SJCRH30 (cell line): ENCODE measurements at places on chromosomes 1 and 21.
A peak's percentile ranks its signal among the peaks of the same experiment; 100 is the strongest.

GRCh38 chr1:16175610-16176553 lies 20.0 kb upstream of the EPHA2 start:
- peak; percentile 83 for DNase-seq

- no peak for DNase-seq
Measured at GRCh38 chr1:211876851-211877590, 46.5 kb upstream of the LPGAT1 start.

- peak; percentile 75 for DNase-seq
Measured at GRCh38 chr1:61056573-61057439, 25.6 kb upstream of the NFIA start.

- no peak for DNase-seq
Measured at GRCh38 chr21:43626390-43626789, 32.9 kb downstream of the HSF2BP start.

GRCh38 chr1:192343344-192343743 lies 26.6 kb downstream of the RGS21 start:
- peak; percentile 52 for DNase-seq

- no peak for DNase-seq
Measured at GRCh38 chr1:5575396-5575940, 416.8 kb downstream of the NPHP4 start.

GRCh38 chr1:170703591-170703990 lies 39.7 kb downstream of the PRRX1 start:
- no peak for DNase-seq

DNA sequence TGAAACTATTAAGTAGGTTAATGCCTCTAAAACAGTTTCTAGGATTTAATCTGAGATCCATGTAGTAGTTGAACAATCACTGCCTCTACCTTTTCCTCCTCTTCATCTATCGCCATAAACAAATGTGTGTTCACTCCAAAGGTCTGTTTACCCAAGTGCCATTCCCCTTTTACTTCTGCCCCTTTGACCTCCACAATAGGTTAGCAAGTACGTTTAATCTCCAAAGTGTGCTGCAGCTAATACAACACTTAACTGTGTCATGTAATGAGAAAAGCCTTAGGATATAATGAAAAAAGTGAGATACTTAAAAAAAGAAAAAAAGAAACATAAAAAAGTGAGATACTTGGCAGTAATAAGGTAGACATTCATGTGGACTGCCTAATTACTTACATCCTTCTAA lies 28.2 kb downstream of the GPBP1L1 start:
- DNase-seq = no peak

DNA sequence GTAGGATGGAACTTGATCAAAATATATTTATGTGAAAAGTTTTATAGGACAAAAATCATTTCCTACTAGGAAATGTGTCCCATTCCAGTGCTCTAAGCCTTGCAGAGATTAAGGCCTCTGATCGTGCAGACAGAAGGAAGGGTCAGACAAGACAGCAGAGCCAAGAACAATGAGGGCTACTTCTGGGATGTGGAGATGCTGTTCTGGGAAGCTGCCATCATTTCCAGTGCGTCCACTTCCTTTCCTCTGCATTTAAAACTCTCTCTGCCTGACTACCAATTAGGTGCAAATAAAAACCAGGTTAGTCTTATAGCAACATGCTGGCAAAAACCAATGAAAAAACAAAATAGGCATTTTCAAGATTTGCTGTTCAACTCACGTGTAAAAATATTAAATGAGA lies 36.1 kb downstream of the BEND5 start:
- no peak for DNase-seq

DNA sequence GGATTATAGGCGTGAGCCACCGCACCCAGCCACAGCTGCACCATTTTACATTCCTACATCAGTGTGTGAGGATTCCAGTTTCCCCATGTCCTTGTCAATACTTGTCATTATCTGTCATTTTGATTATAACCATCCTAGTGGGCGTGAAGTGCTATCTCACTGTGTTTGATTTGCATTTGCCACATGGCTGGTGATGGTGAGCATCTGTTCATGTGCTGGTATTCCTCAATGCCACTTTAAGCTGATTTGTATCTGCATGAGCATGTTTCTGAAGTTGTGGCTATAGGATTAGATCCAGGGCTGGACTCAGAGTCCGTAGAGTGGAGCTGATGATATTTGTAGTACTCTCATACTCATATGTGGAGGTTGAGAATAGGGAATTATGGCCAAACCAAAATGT lies 36.6 kb downstream of the SRRM1 start:
- DNase-seq = no peak

DNA sequence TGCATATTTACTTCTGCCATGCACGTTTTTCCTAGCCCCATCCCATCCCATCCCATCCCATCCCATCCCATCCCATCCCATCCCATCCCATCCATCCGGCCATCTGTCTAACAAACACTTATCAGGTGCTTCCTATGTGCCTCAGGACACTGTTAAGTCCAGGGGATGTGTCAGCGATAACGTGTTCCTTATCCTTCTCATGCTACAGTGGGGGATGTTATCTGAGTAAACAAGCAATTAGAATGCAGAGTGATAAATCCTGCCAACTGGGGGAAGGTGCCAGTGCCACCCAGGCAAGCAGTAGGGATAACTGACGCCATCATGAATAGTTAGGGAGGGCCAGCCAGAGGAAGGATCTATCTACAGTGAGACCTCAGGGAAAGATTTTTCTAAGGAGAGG lies 304.2 kb downstream of the CAMTA1 start:
- DNase-seq = no peak

DNA sequence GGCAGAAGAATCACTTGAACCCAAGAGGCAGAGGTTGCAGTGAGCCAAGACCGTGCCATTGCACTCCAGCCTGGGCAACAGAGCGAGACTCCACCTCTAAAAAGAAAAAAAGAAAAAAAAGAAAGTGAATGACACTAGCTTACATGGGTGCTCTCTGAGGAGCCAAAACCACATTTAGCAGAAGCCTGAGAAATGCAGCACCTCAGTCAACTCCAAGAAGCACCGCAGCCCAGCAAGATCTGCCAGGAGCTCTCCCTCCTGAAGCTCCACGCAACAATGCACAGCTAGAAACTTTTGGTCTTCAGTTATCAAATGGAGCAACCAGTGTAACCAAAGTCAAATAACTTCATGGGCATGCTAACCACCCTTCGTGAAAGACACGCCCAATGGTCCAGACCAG lies 229.1 kb downstream of the SETD4 start:
- no peak for DNase-seq

GRCh38 chr1:39333296-39333695 lies 128.8 kb downstream of the MACF1 start:
- no peak for DNase-seq

GRCh38 chr1:208207388-208208131 lies 36.6 kb downstream of the PLXNA2 start:
- DNase-seq = peak; percentile 35

DNA sequence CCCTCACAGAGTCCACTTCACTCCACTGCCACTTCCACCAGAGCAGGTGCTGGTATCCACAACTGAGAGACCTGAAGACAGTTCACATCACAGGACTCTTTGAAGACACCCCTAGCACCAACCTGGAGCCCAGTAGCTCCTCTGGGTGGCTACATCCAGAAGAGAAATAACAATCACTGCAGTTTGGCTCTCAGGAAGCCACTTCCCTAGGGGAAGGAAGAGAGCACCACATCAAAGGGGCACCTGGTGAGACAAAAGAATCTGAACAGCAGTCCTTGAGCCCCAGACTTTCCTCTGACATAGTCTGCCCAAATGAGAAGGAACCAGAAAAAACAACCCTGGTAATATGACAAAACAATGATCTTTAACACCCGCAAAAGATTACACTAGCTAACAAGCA lies 113.2 kb downstream of the TENT5C start:
- DNase-seq = no peak

DNA sequence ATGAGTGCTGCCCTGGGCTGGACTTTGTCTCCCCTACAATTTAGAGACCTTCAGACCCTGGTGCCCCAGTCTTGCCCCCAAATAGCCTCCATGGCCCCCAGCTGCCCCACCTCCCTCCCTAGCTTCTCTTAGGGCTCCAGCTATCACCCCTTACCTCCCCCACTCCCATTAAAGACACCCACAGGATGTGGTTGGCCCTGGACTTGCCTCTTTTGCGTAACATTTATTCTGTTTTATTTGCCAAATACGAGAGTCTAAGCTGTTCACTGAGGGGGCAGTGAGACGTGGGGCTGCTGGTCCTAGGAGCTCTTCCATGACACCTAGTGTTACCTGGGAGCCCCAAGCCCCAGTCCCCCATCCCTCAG lies 4.5 kb downstream of the ZC3H12A start:
- no peak for DNase-seq

- no peak for DNase-seq
Measured at GRCh38 chr1:52628614-52629324, 4.2 kb upstream of the SHISAL2A start.

- no peak for DNase-seq
Measured at GRCh38 chr1:4655674-4656532, 1.5 kb downstream of the AJAP1 start.

- DNase-seq = peak; percentile 85
Measured at GRCh38 chr1:36160949-36161485, 5.1 kb downstream of the MAP7D1 start.

DNA sequence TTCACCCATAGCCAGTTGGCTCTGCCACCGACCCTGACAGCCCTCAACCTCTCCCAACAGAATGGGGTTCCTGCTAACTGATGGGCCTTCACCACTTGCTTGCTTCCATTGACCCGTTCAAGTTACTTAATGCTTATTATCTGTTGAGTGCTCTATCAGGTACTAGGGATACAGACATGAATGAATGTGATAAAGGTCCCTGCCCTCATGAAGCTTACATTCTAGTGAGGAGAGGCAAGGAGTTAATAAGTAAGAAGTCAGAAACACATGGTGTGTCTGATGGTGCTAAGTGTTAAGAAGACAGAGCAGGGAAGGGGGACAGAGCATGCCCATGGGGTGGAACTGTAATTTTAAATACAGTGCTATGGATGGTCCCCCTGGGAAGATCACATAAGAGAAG lies 107.5 kb upstream of the JUN start:
- no peak for DNase-seq

GRCh38 chr1:9193233-9193625 lies 41.3 kb upstream of the H6PD start:
- no peak for DNase-seq

- no peak for DNase-seq
Measured at GRCh38 chr1:241688940-241689368, 36.9 kb downstream of the WDR64 start.

- no peak for DNase-seq
Measured at GRCh38 chr1:40583980-40584379, 52.5 kb downstream of the ZNF684 start.

GRCh38 chr21:38824124-38824822 lies 18.5 kb downstream of the ETS2 start:
- no peak for DNase-seq

GRCh38 chr21:34813266-34813894 lies 144.6 kb downstream of the CLIC6 start:
- DNase-seq = no peak
